Activated T-helper 1 cell treated with Interleukin-2 at 50 U/mL for 16 hours (primary cell): ENCODE measurements at places on chromosomes 16 and 17.

DNA sequence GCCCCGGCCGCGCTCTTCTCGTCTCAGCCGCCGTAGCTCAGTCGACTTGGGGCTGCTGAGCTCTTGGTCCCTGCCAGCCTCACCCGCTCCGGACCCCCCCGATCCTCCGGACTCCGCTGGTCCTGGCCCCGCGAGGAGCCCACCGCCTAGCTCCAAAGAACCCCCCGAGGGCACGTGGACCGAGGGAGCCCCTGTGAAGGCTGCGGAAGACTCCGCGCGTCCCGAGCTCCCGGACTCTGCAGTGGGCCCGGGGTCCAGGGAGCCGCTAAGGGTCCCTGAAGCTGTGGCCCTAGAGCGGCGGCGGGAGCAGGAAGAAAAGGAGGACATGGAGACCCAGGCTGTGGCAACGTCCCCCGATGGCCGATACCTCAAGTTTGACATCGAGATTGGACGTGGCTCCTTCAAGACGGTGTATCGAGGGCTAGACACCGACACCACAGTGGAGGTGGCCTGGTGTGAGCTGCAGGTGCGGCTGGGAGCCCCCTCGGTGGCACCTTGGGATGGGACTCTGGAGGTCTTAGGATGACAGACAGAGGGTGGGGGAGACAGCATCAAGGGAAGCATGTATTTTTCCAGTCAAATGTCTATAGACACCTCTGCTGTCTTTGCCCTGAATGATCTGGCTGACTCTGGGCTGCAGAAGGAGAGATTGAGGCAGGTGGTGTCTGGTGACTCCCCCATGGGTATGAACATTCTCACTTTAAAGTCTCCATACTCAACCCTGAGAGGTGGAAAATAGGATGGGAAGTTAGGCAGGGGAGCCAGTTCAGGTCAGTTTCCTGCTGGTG, 635 bp downstream of the WNK4 start:
- DNase-seq = no peak

- DNase-seq = no peak
Measured at GRCh38 chr16:8814095-8814806, 16.6 kb downstream of the PMM2 start.

- DNase-seq = no peak
Measured at GRCh38 chr16:17056666-17057065, 414.1 kb downstream of the XYLT1 start.

DNA sequence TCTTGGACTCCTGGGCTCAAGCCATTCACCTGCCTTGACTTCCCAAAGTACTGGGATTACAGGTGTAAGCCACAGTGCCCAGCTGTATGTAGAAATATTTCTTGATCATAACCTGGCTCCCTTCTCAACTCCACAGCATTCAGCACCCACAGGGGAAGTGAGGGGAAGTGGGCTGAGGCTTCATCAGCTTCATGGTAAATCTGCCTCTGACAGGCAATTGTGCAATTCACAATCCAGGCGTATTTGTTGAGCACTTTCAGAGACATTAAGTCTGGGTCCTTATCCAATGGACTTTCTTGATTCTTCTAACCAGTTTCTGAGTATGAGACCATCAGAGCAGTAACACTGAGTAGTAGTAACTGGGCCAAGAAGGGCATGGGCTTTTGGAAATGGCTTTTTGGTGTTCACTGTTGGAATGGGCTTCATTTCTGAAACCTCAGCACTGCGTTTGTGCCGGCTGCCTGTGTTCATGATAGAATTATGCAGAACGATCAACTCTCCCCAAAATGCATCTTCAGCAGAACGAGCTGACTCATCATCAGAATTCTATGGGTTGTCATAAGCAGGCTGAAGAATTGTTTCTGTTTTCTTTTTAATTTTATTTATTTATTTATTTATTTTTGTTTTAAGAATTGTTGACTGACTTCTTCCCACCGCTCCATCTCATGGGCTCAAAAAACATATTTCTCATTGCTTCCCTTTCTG, 28.9 kb downstream of the FAM20A start:
- DNase-seq = no peak

DNA sequence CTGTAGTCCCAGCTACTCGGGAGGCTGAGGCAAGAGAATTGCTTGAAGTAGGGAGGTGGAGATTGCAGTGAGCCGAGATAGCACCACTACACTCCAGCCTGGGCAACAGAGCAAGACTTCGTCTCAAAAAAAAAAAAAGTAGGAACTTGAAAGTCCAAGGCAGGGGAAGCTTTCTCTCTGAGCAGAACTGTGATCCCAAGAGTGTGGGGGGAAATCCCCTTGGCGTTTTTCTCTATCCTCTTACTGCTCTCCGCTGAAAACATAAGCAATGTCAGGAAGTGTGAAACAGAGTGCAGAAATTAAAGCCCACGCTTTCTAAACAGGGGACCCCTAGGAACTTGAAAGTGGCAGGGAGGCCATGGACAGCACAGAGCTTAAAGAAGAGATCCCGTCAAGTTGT, 9.8 kb upstream of the CMTM3 start:
- DNase-seq = no peak

GRCh38 chr17:4236456-4236855, 27.3 kb downstream of the ANKFY1 start:
- DNase-seq = no peak
